ENCODE measurements at places on chromosomes 2 and 18. TPM values are rescaled to one million over a fixed set of nuclear protein-coding genes. Genes with fewer than 3 reads are reported as not detected.

The UGT1A3 gene
- total RNA-seq = not detected

The NMUR1 gene
- 0.09 TPM for total RNA-seq

The SKOR2 gene
- not detected for total RNA-seq

The ZAP70 gene
- 0.33 TPM for total RNA-seq

All from Daoy (cell line).